ENCODE measurements at places on chromosomes 11 and 22.

GRCh38 chr11:72224564-72225410 is at the start of gene INPPL1:
Gene INPPL1, plus strand, starts transcription at chr11:72224767. Its CDS starts 218 bp downstream, at chr11:72224985.
- peak; percentile 75 for DNase-seq

DNA sequence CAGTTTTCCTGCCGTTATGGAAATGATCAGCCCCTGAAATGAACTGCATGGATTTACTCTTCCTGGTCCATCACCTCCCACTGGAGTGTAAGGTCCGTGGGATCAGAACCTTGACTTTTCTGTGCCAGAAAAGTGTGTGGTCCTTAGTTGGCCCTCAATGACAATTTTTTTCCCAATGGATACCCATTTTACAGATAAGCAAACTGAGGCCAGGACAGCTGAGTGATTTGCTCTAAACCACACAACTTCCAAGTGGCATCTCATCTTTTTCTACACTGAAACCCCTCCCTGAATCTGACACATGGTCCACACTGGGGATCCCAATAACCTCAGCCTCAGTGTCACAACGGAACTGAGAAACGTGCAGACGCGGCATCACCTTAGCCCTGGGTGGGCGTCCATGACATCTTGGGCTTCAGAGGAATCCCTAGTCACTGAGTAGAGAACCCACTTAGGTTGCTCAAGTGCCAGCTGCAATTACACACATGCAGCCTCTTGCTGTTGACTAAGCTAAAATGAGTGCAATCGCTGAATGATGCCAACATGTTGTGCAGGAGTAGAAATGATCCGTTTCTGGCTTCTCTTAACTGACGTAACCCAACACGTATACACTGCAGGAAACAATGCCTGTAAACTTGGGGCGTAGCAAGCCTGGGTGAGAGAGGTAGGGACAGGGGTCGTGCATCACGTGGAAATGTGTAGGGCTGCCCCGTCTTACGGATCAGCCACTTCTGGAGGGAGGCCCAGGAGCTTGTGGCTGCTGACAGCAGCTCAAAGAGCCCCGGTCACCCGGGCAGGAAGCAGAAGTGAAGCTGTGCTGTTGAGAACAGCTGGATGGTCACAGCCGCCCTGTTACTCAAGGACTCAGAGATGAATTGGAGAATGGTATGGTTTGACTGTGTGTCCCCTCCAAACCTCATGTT is 136.3 kb downstream of the SHANK2 start:
- DNase-seq = no peak

DNA sequence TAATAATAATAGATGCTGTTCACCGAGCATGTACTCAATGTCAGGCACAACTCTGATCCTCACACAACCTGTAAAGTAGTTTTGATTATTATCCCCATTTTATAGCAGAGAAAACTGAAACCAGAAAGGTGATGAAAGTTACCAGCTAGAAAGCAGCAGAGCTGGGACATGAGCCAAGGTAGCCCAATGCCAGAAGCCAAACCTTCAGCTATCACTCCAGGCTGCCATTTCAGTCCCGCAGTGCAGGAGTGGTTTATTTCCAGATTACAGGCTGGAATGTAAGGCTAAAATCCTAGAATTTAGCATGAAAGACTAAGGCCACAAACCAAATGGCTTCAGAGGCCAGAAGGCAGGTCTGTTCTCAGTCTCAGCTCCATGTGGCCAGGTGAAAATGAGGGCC is 108.8 kb downstream of the TENM4 start:
- DNase-seq = no peak

- DNase-seq = peak; percentile 81
Measured at GRCh38 chr22:43343262-43343669, at the start of gene SCUBE1. Gene SCUBE1, minus strand, starts transcription at chr22:43343372. Its CDS starts 111 bp downstream, at chr22:43343261.

DNA sequence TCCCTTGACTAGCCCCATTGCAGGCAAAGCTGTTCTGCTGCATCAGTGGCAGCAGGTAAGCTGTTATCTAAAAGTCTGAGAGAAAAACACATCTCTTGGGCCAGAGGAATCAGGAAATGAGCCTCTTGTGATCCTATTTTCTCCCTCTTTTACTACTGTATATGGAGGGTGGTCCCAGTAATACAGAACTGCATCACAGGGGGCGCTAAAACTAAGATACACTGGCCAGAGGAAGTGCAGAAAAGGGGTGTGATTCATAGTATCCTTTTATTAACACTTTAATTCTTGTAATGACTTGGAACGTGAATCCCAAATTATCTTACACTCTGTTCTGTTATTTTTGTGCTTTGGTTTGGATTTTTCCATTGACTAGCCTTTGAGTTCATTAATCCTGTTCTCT is 8.8 kb upstream of the MED17 start:
- DNase-seq = no peak

DNA sequence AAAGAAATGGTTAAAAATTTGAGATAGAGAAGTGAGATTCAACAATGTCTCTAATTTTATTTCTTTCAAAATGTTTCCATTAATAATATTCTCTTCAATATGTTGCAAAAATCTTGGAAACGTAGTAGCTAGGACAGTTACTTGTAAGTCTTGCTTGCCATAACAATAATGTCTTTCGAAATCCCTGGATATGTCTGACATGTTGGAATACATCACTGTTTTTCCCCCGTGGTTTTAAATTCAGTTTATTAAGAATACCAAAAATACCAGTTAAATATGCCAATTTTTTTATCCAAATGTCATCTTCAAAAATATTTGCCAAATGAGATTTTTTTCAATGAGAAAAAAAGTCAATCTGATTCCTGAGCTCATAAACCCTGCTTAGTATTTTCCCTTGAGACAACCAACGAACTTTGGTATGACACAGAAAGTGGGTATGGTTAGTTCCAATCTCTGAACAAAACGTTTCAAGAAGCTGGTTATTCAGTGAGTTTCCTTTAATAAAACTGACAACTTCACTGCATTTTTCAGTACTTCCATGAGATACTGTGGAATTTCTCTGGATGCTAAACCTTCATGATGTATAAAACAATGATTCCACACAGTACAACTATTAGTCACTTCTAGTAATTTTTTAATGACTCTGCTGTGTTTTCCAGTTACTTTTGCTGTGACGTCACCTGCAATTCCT is 36.7 kb upstream of the AMPD3 start:
- DNase-seq = no peak

- DNase-seq = no peak
Measured at GRCh38 chr11:92552942-92553341, 328.3 kb downstream of the FAT3 start.

GRCh38 chr11:34978236-34979191 is 62.1 kb downstream of the PDHX start:
- DNase-seq = no peak

GRCh38 chr22:38177926-38178604 is 3.6 kb downstream of the PLA2G6 start:
- DNase-seq = peak; percentile 56

- no peak for DNase-seq
Measured at GRCh38 chr22:27318516-27318915, 483.0 kb downstream of the MN1 start.

- DNase-seq = no peak
Measured at GRCh38 chr11:62860835-62861563, 19.7 kb upstream of the SLC3A2 start.

DNA sequence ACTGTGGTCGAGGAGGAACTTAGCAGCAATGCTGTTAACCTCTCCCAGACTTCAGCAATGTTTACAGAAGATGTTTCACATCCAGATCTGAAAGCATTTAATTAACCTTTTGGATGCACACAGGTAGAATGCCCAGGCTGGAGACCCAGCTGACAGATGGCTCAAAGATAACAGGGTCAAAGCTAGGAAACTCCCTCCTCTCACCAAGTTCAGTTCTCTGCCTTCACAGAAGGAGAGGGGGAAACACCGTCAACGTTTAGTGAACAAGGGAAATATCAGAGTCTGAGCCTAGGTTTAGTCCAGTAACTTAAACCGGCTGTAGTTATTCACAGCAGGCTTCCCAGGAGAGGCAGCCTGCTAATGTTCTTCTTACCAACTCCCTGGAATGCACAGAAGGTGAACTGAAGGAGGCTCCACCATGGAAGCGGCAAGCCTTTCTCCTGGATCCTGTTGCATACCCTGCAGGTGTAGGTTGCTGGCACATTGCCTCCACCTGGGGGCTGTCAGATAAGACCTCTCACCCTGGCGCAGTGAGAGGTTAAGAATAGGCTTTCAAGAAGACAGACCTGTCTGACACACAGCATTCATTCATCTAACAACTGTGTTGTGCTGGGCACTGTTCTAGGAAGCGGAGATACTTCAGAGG is 23.5 kb upstream of the ANKK1 start:
- DNase-seq = no peak

GRCh38 chr22:17346578-17346977 is 22.7 kb upstream of the CECR2 start:
- DNase-seq = no peak

DNA sequence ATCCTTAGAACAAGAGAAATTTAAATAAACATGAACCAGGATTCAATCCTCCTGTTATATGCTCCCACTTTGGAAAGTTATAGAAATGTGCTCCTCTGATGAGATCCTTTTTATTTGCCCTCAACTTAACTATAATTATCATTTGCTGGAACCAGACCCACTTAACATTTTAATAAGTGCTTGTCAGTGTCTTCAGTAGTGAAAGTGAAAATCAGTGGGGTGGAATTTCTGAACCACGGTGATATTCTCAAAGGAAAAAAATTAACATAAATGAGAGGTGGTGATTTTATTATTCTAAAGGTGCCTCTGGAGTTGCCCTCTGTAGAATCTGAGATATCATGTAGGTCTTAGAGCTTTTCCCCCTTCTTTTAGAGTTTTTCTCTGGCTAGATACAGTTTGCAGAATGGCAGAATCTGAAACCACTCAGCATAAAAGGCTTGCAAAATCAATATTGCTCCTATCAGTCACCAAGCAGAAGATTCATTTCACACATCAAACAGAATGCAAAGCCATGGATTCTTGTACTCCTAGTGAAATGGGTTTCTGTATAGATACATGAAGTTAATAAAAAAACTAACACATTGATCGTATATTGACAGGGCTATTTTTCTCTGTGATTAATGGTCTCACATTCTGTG is 213.2 kb downstream of the LUZP2 start:
- DNase-seq = no peak

DNA sequence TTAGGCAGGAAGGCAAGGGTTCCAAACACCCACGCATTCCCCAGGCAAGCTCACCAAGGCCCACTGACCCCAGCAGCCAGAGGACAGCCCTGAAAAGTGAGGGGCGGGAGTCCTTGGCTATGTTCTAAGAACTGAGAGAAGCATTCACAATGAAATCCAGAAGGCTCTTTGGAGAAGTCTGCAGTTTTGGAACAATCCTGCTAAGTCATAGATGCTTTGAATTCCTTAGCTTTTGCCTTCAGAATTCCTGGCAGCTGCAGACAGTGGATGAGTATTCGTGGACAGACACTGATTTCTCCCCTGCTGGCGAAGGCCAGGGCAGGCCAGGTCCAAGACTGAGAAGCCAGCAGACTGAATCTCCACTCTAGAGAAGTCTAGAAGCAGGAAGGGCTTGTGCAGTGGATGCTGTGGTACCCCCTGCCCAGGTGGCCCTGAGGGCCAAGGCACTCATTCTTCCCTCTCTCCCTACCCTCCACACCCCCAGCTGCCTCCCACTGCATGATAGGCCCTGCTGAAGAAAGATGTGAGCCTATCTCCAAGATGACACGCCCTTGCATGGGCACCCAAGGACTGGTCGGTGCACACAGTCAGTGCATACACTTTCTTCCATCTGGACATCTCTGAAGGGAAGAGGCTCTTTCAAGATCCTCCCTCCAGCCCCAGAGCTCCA is 133.2 kb upstream of the TEAD1 start:
- peak; percentile 45 for DNase-seq

DNA sequence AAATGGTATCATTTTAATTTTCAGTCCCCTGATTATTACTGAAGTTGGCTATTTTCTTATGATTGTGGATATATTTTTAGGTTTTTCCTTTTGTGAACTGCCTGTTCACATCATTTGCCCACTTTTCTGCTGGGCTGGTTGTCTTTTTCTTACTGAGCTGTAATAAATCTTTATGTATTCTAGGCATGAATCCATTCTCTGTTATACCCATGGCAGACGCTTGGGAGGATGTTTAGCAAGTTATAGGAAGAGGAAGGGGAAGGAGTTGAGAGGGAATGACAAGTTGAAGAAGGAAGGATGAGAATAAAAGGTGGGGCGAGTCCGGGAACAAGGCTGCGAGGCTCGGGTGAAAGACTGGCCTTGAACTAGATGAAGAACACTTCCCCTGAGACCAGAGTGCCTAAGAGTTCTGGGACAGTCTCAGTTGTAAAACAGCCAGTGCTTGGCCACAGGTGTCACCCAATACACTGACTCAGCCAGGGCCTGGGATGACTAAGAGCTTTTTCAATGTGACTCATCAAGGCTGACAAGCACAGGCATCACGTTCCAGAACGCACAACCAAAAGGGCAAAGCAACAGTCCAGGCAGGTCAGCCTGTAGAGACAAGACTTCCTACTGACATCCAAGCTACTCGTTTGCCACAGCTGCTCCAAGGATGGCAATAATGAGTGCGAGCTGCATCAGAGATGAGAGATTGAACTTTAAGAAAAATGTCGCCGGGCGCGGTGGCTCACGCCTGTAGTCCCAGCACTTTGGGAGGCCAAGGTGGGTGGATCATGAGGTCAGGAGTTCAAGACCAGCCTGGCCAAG is 35.2 kb downstream of the LRFN4 start:
- no peak for DNase-seq

DNA sequence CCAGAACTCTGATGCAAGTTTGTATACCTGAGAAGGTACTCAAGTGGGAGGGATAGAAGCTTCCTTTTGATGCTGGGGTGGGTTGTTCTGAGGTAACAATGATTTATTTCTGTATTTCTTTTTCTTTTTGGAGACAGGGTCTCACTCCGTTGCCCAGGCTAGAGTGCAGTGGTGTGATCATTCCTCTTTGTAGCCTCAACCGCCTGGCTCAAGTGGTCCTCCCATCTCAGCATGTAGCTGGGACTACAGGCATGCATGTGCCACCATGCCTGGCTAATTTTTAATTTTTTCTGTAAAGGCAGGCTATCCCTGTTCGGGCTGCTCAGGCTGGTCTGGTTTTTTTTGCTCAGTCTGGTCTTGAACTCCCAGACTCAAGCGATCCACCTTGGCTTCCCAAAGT is 7.9 kb downstream of the KDM2A start:
- DNase-seq = no peak

DNA sequence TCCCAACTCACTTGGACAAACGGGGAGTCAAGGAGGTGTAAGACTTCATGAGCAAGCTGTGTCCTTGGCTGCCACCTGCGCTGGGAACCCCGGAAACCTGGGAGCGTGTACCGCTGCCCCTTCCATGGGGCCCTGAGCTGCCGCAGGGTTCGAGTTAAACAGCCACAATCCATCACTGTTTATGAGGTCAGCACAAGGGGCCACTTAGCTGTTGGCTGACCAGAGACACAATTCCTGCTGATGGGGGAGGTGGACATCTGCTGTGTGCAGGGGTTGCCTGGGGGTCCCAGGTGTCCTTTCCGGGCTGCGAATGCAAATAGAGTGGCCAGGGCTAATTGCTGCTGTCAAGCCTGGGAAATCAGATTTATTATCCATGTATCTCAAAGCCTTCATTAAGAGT is 549.3 kb downstream of the BRD1 start:
- DNase-seq = no peak

DNA sequence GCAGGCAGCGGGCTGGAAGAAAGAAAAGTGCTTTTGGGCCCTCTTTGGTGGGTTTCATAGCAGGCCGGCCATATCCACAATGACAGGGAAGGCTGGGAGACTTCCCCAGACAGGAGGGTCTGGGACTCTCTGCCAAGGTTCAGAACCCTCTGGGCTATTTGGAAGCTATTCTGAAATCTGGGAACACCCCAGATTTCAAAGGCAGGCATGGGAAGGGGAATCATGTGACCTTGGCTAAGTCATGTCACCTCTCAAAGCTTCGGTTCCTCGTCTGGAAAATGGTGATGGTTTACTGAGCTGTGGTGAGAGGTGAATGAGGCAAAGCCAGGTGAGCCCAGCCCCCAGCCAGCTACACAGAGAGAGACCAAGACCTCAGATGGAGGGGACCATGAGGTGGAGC is 4.6 kb downstream of the CASTOR1 start:
- no peak for DNase-seq

- no peak for DNase-seq
Measured at GRCh38 chr22:27217154-27217553, 559.8 kb downstream of the MIAT start.

Data from ovary (tissue), 10 donors.